ENCODE measurements at places on chromosomes 11 and 22. TPM values are rescaled to one million over a fixed set of nuclear protein-coding genes. Genes with fewer than 3 reads are reported as not detected.

CHRM1 gene
- total RNA-seq = not detected

PIH1D2 gene
- total RNA-seq = 0.59 TPM

SPTBN2 gene
- 0.80 TPM for total RNA-seq

DERL3 gene
- total RNA-seq = 15.0 TPM

FAM111A gene
- 145 TPM for total RNA-seq

TRIM48 gene
- not detected for total RNA-seq

GGTLC3 gene
- not detected for total RNA-seq

GRM5 gene
- total RNA-seq = not detected

USP2 gene
- 0.41 TPM for total RNA-seq

WBP2NL gene
- total RNA-seq = 2.0 TPM

TSGA10IP gene
- not detected for total RNA-seq

OR10D3 gene
- total RNA-seq = not detected

RAB3IL1 gene
- total RNA-seq = not detected

RCOR2 gene
- 0.25 TPM for total RNA-seq

MUC15 gene
- total RNA-seq = not detected

SCGB1C1 gene
- not detected for total RNA-seq

CDPF1 gene
- total RNA-seq = 6.3 TPM

DRD2 gene
- not detected for total RNA-seq

SCUBE2 gene
- total RNA-seq = 0.23 TPM

TBX1 gene
- total RNA-seq = 0.36 TPM

CCDC134 gene
- total RNA-seq = 18.4 TPM

CALCB gene
- 1.1 TPM for total RNA-seq

OR8G1 gene
- total RNA-seq = not detected

SCN3B gene
- not detected for total RNA-seq

APOBEC3G gene
- 72.5 TPM for total RNA-seq

ARVCF gene
- total RNA-seq = 0.75 TPM

DCDC1 gene
- total RNA-seq = not detected

SAA1 gene
- total RNA-seq = not detected

MARK2 gene
- total RNA-seq = 59.8 TPM

RNASEH2C gene
- total RNA-seq = 105 TPM

CCDC87 gene
- 0.07 TPM for total RNA-seq

OR52N4 gene
- 0.52 TPM for total RNA-seq

TMA7B gene
- 6.0 TPM for total RNA-seq

MGAT3 gene
- total RNA-seq = 2.1 TPM

KCNA4 gene
- not detected for total RNA-seq

BTG4 gene
- total RNA-seq = not detected

VPREB1 gene
- total RNA-seq = not detected

ANO9 gene
- 67.6 TPM for total RNA-seq

GAB4 gene
- total RNA-seq = not detected

OR2D2 gene
- not detected for total RNA-seq

KLHDC7B gene
- 5.3 TPM for total RNA-seq

TRPM5 gene
- total RNA-seq = not detected

MYOD1 gene
- not detected for total RNA-seq

NCF4 gene
- 57.0 TPM for total RNA-seq

RAPSN gene
- total RNA-seq = 1.1 TPM

APOA4 gene
- not detected for total RNA-seq

ART1 gene
- total RNA-seq = not detected

TSPAN32 gene
- total RNA-seq = 52.3 TPM

ZP1 gene
- 0.66 TPM for total RNA-seq

POU2F3 gene
- total RNA-seq = not detected

PGA5 gene
- not detected for total RNA-seq

MED17 gene
- total RNA-seq = 44.6 TPM
